ENCODE measurements at places on chromosomes 1 and 21. TPM values are rescaled to one million over a fixed set of nuclear protein-coding genes. Genes with fewer than 3 reads are reported as not detected.

REN gene
- total RNA-seq, result not detected

RORC gene
- 1.9 TPM for total RNA-seq

CACNA1S gene
- not detected for total RNA-seq

ZSWIM5 gene
- total RNA-seq, result not detected

AQP10 gene
- total RNA-seq, result under 0.01 TPM

OLFML2B gene
- total RNA-seq, result not detected

ZNF436 gene
- 35.8 TPM for total RNA-seq

TMEM61 gene
- 9.0 TPM for total RNA-seq

LGALS8 gene
- total RNA-seq, result 66.3 TPM

OLIG1 gene
- total RNA-seq, result not detected

SLC1A7 gene
- not detected for total RNA-seq

DONSON gene
- total RNA-seq, result 4.0 TPM

TMEM167B gene
- total RNA-seq, result 21.0 TPM

GOLT1A gene
- 1.4 TPM for total RNA-seq

CYP4B1 gene
- total RNA-seq, result not detected

ANGEL2 gene
- 22.7 TPM for total RNA-seq

C1orf216 gene
- 5.1 TPM for total RNA-seq

TMEM54 gene
- total RNA-seq, result 147 TPM

IFI44 gene
- 2.7 TPM for total RNA-seq

XCL1 gene
- total RNA-seq, result not detected

LCE2C gene
- not detected for total RNA-seq

SYNC gene
- 18.8 TPM for total RNA-seq

EFNA1 gene
- total RNA-seq, result 44.8 TPM

CNKSR1 gene
- total RNA-seq, result 23.9 TPM

WNT9A gene
- total RNA-seq, result 1.9 TPM

ELOVL1 gene
- total RNA-seq, result 90.6 TPM

CTH gene
- 16.4 TPM for total RNA-seq

RBM11 gene
- total RNA-seq, result 1.3 TPM

PRR9 gene
- total RNA-seq, result not detected

C1orf141 gene
- total RNA-seq, result not detected

CHI3L2 gene
- not detected for total RNA-seq

NBPF20 gene
- 1.2 TPM for total RNA-seq

DENND2C gene
- 25.6 TPM for total RNA-seq

MROH9 gene
- not detected for total RNA-seq

DNASE2B gene
- total RNA-seq, result not detected

LCE6A gene
- not detected for total RNA-seq

CHI3L1 gene
- 0.21 TPM for total RNA-seq

KRTAP7-1 gene
- total RNA-seq, result not detected

OR2AK2 gene
- not detected for total RNA-seq

F11R gene
- 410 TPM for total RNA-seq

C1orf53 gene
- 3.2 TPM for total RNA-seq

MGST3 gene
- total RNA-seq, result 99.7 TPM

GJC2 gene
- 1.7 TPM for total RNA-seq

DR1 gene
- 68.4 TPM for total RNA-seq

ESPN gene
- 14.5 TPM for total RNA-seq

KRTAP13-4 gene
- total RNA-seq, result not detected

FAM229A gene
- total RNA-seq, result not detected

SPRR2G gene
- not detected for total RNA-seq

ITGB3BP gene
- total RNA-seq, result 15.8 TPM

CAMSAP2 gene
- 59.5 TPM for total RNA-seq

SHISAL2A gene
- not detected for total RNA-seq

LRRC71 gene
- total RNA-seq, result not detected

LCE3D gene
- not detected for total RNA-seq

KPRP gene
- total RNA-seq, result not detected

KANK4 gene
- under 0.01 TPM for total RNA-seq

ATAD3C gene
- not detected for total RNA-seq

Measured in tracheal epithelial cell (primary cell).